GM12892 (cell line): ENCODE measurements at places on chromosomes 4 and X.

GRCh38 chr4:41594432-41594831 is 56.5 kb downstream of the LIMCH1 start:
- no peak for DNase-seq

DNA sequence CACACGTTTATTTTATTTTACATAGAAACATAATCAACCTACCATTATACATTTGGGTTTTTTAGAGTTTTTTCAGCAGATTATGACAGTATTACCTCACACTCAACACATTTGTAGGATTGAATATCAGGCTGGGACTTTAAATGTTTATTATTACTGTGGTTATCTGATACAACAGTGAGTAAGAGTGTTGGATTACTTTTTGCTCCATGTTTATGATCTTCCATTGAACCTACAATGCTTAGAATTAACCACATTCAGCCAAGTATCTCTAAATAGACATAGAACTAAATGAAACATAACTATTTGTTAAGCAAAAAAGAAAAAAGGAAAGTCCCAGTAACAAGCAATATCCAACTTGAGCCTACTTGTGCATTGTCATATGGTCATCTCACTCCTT is 607.4 kb upstream of the PITX2 start:
- no peak for DNase-seq

GRCh38 chr4:148634476-148634875 is 192.3 kb upstream of the NR3C2 start:
- DNase-seq: no peak

GRCh38 chr4:53186714-53187358 is 179.0 kb downstream of the SCFD2 start:
- no peak for DNase-seq

DNA sequence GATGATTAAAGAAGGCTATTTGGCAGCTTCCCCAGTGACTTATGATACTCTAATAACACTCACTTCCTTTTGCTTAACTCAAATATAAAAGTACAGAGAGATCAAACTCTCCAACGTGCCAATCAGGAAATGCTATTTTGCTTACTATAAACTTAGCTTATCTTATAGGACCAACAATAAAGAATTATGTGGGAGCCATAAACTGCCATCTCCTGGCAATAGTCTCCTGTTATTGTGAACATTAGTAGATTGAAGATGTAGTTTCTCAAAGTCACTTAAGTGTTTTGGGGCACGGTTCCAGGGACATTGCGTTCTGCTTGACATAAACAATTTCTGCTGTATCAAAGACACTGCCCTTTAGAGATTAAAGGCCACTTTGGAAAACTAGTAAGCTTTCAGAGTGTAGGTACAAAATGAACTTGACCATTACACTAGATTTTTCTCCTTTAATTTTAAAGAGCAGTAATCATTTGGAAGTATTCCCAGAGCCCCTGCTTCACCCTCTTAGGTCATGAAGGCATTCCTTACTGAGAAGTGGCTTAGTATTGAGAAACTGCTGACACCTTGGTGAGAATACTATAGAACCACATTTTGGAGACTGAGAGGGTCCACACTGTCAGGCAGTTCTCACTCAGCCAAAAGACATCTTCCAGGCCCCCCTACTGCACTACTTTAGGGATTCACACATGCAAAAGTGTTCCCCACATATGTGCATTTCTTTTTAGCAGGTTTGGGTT is 51.9 kb downstream of the MAOA start:
- DNase-seq: no peak

DNA sequence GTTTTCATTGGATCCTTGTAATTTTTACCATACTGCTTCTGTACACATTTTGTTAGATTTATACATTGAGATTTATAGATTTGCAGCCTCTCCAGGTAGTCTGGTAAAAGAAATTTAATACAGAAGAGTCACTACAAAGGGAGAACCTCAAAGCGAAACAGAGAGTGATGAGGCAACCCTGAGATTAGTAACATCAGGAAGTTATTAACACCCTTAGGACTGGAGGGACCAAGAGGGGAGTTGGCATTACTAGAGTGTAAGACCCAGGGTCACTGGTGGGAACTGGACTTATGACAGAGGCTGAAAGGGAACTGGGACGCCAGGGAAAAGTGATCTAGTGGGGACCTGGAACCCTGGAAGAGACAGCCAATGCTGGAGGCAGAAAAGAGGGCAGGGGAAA is 20.6 kb upstream of the MAML3 start:
- DNase-seq: no peak

DNA sequence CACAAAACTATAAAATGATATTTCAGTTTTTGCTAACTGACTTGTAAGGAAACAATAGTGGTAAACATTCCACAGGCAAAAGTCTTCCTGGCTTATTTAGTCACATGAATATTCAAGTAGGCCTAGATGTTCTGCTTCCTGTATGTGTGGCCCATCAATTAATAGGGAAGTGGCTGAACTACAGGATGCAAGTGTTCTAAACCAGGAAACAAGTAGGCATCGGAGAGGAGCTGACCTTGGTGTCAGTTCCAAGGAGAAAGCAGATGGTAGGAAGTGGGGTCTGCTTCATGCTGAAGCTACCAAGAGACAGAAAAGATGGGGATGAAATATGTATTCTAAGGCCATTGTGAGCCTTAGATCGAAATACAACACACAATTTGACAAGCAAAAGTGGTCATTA is 149.7 kb downstream of the ANTXR2 start:
- DNase-seq: no peak

- DNase-seq: no peak
These were observed 613.1 kb downstream of the MID1IP1 start for GRCh38 chrX:39414290-39414854.

DNA sequence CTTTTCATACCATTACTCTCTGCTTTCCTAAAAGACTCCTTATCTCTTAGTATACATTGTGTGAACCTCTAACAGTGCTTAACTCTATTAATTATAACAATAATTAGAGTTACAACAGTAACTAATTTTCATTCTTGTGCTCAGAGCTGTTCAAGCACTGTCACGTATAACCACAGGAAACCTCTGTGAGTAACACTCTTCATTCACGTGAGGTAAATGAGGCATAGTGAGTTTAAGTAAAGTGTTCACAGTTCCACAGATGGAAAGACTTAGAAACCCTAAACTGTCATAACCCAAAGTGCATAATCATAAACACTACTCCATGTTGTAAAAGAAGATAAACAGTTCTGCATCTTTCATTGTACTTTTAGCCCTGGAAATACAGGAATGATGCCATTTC is 222.4 kb downstream of the CCSER1 start:
- no peak for DNase-seq

- no peak for DNase-seq
These were observed 37.4 kb downstream of the SCD5 start for GRCh38 chr4:82761229-82761628.

GRCh38 chr4:87079967-87080366 is 140.5 kb downstream of the KLHL8 start:
- DNase-seq: no peak

DNA sequence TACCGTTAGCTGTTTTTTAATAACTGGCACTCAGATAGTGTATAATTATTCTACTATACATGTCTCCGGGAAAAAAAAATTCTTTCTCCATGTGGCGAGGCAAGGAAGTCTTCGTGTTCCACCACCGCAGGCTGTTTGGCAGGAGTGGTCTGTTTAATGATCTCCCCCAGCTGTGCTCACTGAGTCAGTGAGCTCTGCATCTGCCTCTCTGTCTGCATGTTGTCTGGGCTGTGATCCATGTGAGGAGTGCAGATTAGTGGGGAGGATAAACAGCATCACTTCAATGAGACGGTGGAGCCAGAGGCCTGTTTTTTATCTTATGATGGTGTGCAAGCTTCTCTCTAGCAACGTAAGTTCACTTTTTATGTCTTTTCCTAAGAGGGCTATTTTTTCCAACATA is 69.8 kb downstream of the RPS3A start:
- DNase-seq: no peak

DNA sequence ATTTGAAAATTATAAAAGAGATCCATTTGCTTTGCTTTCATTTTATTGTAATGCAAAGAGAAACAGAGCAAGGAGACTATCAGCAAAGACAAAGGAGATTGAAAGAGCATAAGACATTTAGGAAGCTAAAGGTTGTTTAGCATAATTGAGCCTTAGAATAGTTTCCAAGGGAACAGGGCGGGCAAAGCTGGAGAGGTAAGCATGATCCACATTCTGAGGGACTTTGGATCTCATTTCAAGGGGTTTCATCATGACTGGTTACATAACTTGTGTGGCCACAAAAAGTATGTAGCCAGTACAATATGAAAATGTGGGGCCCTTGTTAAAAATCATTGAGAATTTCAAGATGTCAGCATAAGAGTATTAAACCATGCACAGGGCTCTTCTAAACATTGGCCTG is 406.5 kb downstream of the RPA4 start:
- DNase-seq: no peak

DNA sequence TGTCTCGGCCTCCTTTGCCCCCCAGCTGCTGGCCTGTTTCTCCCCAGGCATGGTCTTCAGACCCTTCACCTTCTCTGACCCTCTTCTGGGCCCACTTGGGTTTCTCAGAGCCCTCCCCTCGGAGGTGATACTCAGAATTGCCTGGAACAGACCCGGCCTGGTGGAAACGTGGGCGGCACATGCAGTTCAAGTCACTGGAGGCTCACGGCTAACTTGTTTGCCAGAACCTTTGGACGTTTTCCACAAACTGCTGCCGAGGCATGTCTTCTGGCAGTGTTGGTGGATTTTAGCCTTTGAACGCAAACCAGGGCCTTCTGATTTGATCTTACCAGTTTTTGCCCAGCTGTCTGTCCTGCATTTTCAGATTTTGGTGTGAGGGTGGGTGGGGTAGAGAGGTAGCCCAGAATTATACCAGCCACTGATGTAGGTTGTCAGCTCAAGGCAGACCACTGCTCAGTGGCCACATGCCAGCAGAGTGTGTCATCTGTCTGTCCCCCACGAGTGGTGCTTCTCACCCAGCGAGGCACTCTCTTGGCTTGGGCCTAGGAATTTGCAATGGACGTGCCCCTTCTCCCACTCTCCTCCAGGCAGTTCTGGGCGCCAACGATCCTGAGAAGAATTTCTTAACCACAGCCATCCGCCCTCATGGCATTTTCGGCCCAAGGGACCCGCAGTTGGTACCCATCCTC is 32.5 kb upstream of the ZNF185 start:
- DNase-seq: no peak

DNA sequence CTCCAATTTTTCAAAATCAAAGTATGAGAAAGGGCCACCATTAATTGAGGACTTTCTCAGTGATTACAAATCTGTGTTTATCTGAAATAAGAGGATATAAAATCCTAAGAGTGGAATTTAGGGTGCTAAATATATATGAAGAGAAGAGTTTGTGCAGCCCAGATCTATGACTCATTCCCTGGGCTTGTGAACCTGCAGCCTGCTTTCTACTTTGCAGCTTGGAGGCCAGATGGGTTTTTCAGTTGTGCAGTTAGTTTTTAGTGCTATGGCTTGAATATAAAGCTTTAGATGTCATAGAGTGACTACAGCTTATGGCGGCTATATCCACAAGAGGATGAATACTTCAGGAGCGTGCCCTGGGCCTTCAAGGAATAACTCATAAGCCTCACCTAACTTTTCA is 1391.1 kb downstream of the FSTL5 start:
- no peak for DNase-seq

DNA sequence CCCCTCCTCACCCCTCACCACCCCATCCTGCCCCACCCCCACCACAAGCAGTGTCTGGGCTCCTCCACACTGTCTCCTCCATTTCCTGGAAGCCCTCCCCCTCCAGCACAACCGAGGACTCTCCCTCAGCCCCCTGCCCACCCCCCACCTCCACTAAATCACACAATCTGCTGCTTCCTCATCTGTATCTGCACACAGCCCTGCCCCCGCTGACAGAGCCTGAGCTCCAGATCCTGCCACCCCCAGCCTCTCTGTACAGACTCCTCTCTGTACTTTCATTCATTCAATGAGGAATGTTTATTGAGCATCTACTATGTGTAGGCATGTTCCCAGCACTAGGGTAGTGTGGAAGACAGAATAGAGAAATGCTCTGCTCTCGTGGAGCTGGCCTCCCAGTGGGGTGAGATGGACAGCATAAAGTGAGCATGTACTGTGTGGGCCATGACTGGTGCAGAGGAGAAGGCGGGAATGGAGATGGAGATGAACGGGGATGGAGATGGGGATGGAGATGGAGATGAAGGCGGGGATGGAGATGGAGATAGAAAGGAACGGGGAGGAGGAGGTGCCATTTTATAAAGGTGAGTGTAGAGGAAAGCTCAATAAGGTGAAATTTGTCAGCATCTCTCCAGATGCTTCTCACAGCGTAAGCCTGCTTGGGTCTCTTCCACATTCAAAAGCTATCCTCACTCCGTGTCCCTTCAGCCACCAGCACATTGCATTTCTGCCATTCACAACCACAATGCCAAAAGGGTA is 2.5 kb upstream of the PPP2R2C start:
- DNase-seq: no peak

DNA sequence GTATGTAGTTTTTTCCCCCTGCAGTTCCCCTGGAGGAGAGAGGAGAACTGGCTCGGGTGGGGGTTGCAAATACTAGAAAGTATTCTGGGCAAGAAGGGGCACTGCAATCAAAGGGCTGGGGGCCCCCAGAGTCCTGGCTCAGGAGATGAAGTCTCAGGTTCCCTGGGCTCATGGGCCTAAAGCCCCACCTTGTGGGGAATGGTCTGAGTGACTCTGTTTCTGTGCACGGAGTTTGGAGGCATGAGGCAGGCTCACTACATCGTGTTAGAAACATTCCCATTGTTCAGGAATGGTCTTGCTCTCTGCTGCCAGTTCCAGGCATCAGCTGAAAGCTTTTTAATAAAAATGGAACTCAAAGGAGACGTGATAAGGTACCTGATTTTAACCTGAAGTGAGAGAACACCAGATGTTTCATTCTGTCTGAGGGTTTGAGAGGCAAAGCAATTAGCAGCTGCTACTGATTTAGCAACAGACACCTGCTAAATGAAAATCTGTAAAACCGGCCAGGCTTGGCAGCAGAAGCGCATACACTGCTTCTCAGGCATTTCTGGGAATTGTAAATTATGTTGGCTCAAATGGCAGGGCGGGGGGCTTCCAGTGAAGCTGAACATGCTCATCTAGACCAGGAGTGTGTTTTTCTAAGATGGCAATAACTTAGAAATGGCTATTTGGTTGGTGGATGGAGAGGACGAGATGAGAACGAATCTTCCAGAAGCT is 122.7 kb downstream of the TMEM164 start:
- DNase-seq: no peak

DNA sequence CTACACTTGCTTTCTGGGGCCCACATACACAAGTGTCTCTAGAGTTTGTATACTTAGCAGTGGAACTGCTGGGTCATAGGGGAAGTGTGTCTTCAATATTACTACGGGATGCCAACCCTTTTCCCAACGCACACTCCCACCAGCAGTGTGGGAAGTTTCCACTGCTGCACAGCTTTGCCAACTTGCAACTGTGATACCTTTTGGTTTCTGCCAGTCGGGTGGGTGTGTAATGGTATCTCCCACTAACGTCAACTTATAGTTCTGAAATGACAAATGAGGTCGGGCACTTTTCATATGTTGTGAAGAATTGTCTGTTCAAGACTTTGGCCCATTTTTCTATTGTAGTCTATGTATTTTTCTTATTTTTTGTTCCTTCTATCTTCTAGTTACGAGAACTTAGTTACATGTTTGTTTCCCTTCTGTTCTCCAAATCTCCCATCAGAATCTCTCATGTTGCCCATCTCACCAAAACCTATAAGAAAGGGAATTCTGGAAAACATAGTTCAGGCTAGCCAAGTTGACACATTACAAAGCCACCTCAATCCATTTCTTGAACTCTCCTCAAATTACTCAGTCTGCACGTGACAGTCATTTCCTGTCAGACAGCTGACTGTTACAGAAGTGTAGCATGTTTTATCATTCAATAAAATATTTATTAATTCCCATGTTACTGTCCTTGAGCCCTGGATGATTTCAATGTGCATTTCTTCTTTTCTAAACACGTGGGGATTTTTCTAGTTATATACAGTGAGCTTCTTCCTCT is 30.7 kb downstream of the PNMA6E start:
- DNase-seq: no peak

- no peak for DNase-seq
These were observed 9.9 kb downstream of the FGG start for GRCh38 chr4:154602404-154603020.
